ENCODE measurements at places on chromosomes 1 and 21.

DNA sequence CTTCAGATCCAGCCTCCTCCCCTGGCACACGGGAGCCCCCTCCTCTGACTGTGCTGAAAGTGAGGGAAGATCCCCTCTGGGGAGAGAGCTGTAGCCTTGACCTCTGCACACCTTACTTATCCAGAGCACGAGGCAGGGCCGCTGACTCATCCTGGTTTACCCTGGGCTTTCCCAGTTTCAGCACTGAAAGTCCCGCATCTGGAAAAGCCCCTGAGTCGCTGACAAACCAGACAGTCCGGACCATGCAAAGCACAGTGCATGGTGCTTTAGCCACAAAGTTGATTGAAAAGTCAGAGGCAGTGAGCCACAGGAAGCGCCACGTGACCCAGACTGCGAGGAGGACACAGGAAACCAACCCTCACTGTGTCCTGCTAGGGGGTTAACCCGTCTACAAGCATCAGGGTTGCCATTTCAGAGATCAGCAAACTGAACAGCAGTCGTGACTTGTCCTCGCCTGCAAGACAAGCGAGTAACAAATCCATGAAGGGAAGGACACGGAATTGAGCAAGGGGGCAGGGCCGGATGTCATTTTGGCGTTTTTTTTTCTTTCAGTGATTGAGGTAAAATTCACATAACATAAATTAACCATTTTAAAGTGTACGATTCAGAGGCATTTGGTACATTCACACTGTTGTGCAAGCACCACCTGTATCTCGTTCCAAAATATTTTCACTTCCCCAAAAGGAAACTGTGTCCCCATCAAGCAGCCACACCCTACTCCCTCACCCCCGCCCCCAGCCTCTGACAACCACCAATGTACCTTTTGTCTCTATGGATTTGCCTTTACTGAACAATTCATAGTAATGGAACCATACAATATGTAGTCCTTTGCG lies 19.9 kb upstream of the IFNGR2 start:
- DNase-seq, result peak; percentile 41

DNA sequence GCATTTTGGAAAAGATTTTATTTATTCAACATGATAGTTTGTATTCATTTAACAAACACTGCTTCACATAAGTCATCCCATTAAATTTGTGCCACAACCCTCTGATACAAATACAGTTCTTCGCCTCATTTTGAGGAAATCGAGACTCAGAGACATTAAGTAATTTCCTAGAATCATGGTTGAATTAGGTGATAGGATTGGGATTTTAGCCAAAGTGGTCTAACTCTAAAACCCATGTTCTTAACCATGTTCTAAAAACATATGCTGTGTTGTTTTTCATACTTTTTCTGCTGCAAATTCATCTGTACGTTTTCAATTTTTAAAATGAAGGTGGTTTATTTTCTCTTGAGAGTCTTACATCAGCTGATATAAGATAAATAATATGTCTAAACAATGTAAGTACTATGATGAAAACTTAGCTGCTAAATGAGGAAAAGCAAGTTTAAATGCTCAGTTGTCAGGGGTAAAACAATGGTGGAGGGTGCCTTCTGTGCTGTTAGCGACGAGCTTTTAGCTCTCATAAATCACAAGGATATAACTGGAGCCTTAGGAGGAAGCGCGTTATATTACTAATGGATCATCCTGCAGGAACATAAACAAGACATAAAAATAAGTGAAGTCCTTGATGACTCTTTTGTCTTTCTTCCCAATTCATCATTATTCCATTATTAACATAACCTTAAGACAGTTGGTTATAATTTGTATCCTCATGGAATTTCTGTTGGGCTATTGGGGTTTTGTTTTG lies 97.7 kb downstream of the CACHD1 start:
- DNase-seq, result no peak

DNA sequence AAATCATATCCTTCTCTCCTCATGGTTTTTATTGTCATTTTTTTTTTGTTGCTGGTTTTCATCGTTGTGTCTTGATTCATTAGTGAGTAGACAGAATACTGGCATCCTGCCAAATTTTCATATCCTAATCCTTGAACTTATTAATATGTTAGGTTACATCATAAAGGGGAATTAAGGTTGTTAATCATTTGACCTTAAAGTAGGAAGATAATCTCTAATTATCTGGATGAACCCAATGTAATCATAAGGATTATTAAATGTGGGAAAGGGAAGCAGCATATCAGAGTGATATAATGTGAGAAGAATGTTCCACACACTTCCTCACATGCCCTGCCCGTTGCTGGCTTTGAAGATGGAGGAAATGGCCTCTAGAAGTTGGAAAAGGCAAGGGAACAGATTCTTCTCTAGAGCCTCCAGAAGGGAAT lies 299.7 kb downstream of the HMCN1 start:
- DNase-seq, result no peak

- no peak for DNase-seq
These were observed 30.5 kb downstream of the CASZ1 start for GRCh38 chr1:10765734-10766478.

GRCh38 chr21:26847002-26847401 lies 1.8 kb upstream of the ADAMTS1 start:
- no peak for DNase-seq

DNA sequence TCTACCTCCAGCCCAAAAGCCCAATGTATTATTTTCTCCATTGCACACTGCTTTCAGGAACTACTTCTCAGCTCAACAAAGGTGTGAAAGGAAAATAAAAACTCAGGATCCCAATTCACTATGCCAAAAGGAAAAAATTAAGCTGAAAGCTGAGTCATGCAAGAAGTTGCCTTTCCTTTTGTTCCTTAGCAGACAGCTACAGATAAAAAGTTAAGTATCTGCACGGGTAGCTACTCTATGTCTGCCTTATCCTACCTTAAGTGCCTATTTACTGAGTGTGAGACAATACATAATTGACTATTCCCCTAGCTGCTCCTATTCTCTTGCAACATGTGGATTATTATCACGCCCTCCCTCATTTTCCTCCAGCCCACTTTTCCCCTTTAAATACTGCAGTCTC lies 84.1 kb downstream of the ADCY10 start:
- DNase-seq, result no peak

- no peak for DNase-seq
These were observed 3.0 kb upstream of the TUFT1 start for GRCh38 chr1:151537112-151537511.

DNA sequence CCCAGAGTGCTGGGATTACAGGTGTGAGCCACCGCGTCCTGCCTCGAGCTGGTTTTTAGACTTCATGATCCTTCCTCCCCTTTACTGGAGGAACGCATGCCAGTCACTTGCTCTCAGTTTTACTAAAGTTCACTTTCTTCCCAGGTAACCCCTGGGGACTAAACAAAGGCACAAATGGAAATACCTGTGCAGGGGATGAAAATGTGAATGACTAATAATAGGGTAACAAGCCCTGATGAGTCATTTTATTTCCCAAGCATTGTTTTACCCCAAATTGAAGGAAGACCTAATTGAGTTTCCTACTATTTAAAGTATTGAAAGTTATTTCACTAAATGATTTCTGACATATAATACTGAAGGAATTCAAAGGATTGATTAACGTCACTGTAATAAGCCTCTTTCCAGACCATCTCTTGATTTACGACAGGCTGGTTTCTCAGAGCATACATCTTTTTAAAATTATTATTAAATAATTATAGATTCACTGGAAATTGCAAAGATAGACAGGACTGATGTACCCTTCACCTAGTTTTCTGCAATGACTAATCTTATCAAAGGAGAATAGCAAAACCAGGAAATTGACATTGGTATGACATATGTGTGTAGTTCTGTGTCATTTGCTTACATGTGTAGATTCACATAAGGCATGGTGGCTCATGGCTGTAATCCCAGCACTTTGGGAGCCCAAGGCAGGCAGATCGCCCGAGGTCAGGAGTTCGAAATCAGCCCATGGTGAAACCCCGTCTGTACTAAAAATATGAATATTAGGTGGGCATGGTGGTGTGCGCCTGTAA lies 53.2 kb upstream of the SOD1 start:
- no peak for DNase-seq

DNA sequence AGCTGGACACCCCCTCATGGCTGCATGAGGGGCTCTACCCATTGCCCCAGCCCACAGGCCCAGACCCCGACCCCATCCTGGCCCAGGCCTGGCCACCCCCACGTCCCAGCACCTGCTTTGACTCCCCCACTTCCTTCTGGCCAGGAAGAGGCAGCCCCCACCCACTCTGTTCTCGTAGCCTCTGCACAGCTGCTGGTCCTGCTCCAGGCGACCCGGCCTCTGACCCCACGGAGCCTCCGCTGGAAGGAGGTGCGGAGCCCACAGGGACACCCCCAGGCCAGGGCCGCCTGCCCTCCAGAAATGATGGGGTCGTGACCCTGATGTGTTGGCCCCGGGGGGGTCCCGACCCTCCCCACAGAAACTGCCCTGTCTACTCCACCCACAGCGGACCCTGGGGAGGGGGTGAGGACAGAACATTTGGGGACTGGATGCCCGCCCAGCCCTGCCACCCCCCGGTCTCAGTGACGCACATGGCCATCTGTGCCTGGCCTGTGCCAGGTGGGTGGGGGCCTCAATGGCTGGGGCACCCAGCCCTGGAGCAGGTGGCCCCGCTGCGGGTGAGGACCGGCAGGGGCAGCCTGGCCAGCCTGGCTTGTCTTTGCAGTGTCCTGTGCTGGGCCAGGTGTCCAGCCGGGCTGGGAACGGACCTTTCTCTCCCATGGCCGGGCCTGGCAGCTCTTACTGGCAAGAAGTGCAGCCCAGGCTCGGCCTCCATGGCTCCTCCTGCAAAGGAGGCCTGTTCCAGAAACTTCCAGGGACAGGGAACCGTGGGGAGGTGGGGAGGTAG lies 78.6 kb downstream of the MORN1 start:
- no peak for DNase-seq

- no peak for DNase-seq
These were observed 1.5 kb downstream of the C1orf116 start for GRCh38 chr1:207031016-207031415.

DNA sequence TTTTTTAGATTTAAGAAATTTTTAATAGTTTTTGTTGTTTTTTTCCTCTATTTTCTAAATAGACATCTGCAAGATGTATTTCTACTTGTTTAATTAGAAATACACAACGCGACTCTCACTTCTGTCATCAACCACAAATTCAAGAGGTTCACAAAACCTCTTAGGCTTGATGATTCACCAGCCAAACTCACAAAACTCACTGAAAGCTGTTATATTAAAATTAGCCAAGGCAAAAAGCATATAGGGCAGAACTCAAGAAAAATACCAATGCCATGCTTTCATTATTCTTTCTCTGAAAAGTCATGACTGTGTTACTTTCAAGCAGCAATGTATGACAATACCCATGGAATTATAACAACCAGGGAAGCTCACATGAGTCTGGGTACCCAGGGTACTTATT lies 487.0 kb upstream of the RGS18 start:
- DNase-seq, result no peak

DNA sequence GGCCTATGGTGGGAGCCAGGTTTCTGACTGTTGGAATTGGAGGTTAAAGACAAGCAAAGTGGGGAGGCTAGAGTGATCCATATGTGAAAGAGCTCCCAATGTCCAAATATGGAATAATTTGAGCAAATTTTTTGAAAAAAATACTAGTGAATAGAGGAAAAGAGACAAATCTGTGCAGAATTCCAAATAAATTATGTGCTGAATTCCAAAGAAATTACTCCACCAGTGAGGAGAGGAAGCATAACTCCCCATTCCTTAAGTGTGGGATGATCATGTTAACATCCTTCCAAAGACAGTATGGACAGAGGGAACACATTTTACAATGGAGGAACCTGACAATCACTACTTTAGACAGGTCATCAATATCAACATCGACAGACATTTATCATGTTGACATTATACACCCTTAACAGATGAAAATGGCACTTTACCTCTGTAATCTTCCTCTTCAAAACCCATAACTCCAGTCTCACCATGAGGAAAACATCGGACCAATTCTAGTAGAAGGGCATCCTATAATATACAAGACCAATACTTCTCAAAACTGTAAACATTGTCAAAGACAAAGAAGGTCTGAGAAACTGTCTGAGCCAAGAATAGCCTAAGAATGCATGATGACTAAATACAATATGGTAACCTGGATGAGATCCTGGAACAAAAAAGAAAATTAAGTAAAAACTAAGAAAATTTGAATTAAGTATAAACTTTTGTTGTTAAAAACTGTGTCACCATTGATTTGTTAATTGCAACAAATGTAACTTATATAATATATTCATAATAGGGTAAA lies 71.5 kb upstream of the RGS4 start:
- DNase-seq, result no peak

GRCh38 chr1:211688421-211688820 lies 13.0 kb upstream of the NEK2 start:
- DNase-seq, result no peak

- no peak for DNase-seq
These were observed 17.2 kb downstream of the PKN2 start for GRCh38 chr1:88701275-88701674.

- no peak for DNase-seq
These were observed 71.4 kb downstream of the DDR2 start for GRCh38 chr1:162703708-162704107.

- DNase-seq, result no peak
These were observed 140.4 kb downstream of the COP1 start for GRCh38 chr1:176066709-176067108.

DNA sequence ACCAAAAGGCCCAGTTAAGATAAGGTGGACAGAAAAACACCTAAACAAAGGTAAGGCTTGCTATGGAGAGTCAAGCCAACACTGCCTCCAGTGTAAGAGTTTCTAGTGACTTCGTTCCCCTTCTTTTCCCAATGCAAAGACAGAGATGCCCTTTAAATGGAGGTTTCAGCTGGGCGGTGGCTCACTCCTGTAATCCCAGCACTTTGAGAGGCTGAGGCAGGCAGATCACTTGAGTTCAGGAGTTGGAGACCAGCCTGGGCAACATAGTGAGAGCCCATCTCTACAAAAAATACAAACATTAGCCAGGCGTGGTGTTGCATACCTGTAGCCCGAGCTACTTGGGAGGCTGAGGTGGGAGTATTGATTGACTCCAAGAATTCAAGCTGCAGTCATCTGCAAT lies 24.0 kb upstream of the COL6A1 start:
- DNase-seq, result no peak

DNA sequence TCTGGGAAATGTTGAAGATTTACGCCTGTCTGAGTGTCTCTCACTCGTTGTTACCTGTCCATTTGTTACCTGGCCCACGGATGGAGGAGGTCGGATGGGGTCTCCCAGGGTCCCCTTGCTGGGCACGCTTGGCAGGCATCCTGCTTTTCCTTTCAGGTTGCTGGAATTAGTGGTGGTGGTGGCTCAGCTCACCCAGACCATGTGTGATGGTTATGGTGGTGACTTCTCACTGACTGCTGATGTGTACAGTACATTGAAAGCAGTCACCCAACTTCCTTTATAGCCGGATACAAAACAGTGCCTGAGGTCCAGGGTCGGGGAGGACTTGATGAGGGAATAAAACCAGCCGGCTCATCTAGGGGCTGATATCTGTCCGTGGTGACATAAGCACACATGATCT lies 19.5 kb downstream of the MAPKAPK2 start:
- DNase-seq, result no peak

- no peak for DNase-seq
These were observed 72.2 kb upstream of the LYST start for GRCh38 chr1:235938709-235939479.

DNA sequence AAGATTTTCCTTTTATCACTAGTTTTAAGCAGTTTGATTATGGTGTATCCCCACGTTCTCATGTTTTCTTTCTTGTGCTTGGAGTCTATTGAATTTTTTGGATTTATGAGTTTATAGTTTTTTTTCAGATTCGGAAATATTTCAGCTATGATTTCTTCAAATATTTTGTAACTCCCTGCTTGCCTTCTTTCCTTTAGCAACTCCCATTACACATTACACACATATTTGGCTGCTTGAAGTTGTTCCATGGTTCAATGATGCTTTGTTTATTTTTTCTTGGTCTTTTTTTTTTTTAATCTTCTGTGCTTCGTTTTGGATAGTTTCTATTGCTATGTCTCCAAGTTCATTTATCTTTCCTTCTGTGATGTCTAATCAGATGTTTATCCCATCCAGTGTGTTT lies 48.5 kb upstream of the WARS2 start:
- no peak for DNase-seq

Data from activated T-helper 1 cell treated with anti-CD3 and anti-CD28 coated beads, Interleukin-2, amount 50 U/mL, for 16 hours (primary cell).